ENCODE measurements at places on chromosomes 4 and X. TPM values are rescaled to one million over a fixed set of nuclear protein-coding genes. Genes with fewer than 3 reads are reported as not detected.

Gene ABCD1
- total RNA-seq, result 8.8 TPM

GRCh38 chr4:52836678-52837077 lies 25.4 kb upstream of the RASL11B start:
- DNase-seq, result no peak

Gene RASGEF1B
- total RNA-seq, result 5.7 TPM

- DNase-seq, result no peak
These were observed 279.2 kb upstream of the FGF16 start for GRCh38 chrX:77167993-77168392.

Gene NUP62CL
- total RNA-seq, result 10.6 TPM
